ENCODE measurements at places on chromosomes 1 and 21. TPM values are rescaled to one million over a fixed set of nuclear protein-coding genes. Genes with fewer than 3 reads are reported as not detected.

DNA sequence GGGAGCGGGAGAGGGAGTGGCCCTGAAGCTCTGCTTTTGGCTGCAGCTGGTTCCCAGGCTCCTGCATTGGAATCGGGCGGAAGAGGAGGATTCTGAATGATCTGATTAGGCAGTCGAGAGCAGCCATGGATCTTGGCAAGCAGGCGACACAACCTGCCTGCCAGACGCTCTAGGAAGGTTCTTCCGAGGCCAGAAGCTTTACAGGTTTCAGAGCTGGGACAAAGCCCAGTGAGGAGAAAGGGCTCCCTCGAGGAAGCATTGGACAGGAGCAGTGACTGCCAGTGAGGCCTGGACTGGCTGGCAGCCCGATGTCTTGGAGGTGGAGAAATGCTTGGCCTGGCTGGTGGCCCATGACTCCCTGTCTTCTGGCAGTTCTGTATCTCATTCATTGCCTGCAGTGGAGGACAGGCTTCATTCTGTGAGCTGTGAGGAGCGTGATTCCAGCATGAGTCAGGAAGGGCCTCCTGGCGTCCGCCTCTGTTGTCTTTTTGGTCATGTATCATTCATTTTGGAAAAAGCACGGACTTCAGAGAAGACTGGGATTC is 132.7 kb upstream of the IPO9 start:
- H3K4me1 ChIP-seq, result no peaks in the 10 kb centered on the region
- H3K27ac ChIP-seq, result no peak overlapping the region
- H3K4me3 ChIP-seq, result no peak overlapping the region
- no peaks in the 10 kb centered on the region for H3K36me3 ChIP-seq
- no peak for DNase-seq
- H3K27me3 ChIP-seq, result peaks cover 3% of the 10 kb centered on the region

DNA sequence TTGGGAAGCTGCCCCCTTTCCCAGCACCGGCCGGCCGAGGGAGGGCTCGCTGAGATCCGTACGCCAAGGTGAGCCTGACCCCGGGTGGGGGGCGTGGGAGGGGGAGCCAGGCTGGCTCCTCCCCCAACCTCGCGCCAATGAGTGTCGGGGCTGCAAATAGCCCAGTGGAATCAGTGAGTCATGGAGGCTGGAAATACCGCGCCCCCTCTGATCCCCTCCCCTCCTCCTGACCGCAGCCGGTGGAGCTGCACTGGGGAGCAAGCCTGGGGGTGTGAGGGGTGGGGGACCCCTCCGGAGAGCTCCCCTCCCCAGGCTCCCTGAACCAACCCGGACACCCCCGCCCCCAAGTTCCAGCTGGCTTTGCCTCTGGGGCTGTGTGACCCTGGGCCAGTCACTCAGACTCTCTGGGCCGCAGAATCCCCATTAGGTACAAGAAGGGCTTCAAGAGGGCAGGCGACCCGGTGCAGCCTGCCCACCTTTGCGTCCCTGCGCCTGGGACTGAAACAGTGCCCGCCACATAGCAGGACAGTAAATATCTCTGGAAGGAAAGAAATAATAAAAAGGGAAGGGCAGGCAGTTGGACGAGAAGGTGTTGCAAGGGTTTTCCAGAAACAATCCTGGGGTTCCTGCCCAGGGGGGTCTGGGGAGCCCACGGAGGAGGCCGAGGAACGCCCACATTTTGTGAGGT is 4.5 kb downstream of the HSPB7 start:
- H3K27ac ChIP-seq, result no peak overlapping the region
- peaks cover 10% of the 10 kb centered on the region for H3K27me3 ChIP-seq
- DNase-seq, result peak; percentile 44
- H3K4me3 ChIP-seq, result no peak overlapping the region
- H3K36me3 ChIP-seq, result no peaks in the 10 kb centered on the region

DNA sequence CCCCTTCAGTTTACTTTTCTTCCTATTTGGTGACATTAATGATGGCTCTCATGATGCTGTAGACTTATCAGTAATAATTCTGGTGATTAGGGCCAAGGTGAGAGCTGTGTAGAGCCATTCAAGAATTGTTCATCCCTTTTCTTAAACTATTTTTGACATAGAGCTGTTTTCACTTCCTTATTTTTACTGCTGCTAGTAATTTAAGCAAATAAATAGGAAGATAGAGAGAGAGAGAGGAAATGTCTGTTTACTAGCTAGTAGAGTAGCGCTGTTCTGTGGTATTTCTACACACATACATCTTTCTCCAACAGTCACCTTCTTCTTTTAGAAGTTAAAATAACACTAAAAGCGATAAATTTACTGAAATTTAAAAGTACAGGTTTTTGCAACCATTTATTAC is 678.0 kb upstream of the ZP4 start:
- no peak for DNase-seq
- H3K27me3 ChIP-seq, result no peaks in the 10 kb centered on the region
- no peak overlapping the region for H3K4me3 ChIP-seq
- no peaks in the 10 kb centered on the region for H3K36me3 ChIP-seq
- no peak overlapping the region for H3K27ac ChIP-seq
- H3K4me1 ChIP-seq, result no peaks in the 10 kb centered on the region

GRCh38 chr1:119623678-119624077 is 24.4 kb downstream of the ZNF697 start:
- no peaks in the 10 kb centered on the region for H3K4me1 ChIP-seq
- no peak overlapping the region for H3K4me3 ChIP-seq

- peak overlapping the region; percentile 77 for H3K27ac ChIP-seq
- H3K4me3 ChIP-seq, result no peak overlapping the region
- no peak for DNase-seq
- peaks cover 37% of the 10 kb centered on the region for H3K4me1 ChIP-seq
- no peaks in the 10 kb centered on the region for H3K36me3 ChIP-seq
Observed at GRCh38 chr1:172359491-172359999, 60.9 kb upstream of the C1orf105 start.

GRCh38 chr1:161838885-161839284 is 72.8 kb downstream of the ATF6 start:
- H3K27me3 ChIP-seq, result no peaks in the 10 kb centered on the region
- no peak overlapping the region for H3K27ac ChIP-seq
- peaks cover 28% of the 10 kb centered on the region for H3K36me3 ChIP-seq
- H3K4me1 ChIP-seq, result no peaks in the 10 kb centered on the region
- DNase-seq, result no peak

DNA sequence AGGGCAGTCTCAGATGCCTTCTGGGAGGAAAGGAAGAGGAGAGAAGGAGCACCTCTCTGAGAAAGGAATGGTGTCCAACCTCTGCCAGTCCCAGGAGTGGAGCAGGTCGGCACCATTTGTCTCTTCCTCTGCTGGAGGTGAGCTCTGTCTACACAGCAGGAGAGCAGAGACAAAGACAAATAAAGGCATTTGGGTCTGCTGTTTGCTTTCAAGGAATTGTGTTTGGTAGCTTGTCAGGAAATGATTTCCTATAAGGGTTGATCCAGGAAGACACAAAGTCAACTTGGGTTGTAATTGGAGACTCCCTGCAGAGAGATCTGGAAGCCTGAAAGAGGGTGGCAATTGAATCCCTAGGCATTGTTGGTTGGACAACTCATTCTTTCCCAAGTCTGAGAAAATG is 34.5 kb upstream of the PLXNA2 start:
- no peak for DNase-seq
- no peaks in the 10 kb centered on the region for H3K4me1 ChIP-seq
- peaks cover 18% of the 10 kb centered on the region for H3K27me3 ChIP-seq
- H3K27ac ChIP-seq, result no peak overlapping the region

GRCh38 chr1:162847839-162848453 is 13.0 kb downstream of the CCDC190 start:
- no peaks in the 10 kb centered on the region for H3K4me1 ChIP-seq
- H3K4me3 ChIP-seq, result no peak overlapping the region
- H3K27ac ChIP-seq, result no peak overlapping the region
- DNase-seq, result peak; percentile 86
- H3K27me3 ChIP-seq, result peaks cover 14% of the 10 kb centered on the region

- H3K27ac ChIP-seq, result no peak overlapping the region
- no peak overlapping the region for H3K4me3 ChIP-seq
- no peaks in the 10 kb centered on the region for H3K27me3 ChIP-seq
- no peak for DNase-seq
- peaks cover 21% of the 10 kb centered on the region for H3K4me1 ChIP-seq
Observed at GRCh38 chr1:205709640-205710039, 29.3 kb upstream of the SLC45A3 start.

DNA sequence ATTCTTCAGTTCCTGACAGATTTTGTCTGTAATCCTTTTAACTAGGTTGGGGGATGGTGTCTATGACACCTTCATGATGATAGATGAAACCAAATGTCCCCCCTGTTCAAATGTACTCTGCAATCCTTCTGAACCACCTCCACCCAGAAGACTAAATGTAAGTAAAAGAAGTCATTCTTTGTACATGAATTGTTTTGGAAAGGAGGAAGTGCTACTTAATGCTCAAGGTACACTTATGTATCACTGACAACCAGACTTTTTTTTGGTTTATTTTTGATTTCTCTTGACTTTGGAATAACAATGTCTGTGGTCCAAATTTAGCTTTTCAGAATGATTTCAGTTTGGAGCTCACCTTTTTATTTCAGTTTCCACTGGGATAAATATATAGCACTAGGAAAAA is 2.3 kb downstream of the DYRK3 start:
- DNase-seq, result no peak
- peaks cover 12% of the 10 kb centered on the region for H3K27me3 ChIP-seq
- no peak overlapping the region for H3K27ac ChIP-seq
- peaks cover 27% of the 10 kb centered on the region for H3K4me1 ChIP-seq
- H3K4me3 ChIP-seq, result no peak overlapping the region
- H3K36me3 ChIP-seq, result peaks cover 3% of the 10 kb centered on the region

DNA sequence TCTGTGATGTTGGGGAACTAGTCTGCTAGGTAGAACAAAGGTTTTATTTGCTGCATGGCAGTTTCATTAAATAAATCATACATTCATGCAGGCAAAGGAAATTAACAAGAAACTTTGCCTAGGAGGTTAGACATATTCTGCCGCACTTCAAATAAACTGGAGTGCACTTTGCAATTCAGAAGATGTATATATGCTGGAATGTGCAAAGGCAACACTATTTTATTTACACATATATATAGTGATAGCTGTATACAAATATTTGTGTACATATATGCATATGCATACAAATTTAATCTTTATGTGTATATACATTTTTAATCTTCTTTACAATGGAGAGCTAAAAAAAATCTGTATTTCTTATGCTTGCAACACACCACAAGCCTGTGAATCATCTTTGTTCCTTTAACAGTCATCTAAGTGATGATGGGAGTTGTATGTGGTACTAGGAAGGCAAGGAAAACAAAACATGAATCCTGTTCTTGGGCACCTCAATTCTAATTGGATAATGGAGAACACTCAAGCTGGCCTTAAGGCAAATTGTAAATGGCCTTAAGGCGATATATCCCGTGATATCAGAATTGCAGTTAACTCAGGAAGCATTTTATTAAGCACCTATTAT is 605.8 kb upstream of the CAMK1G start:
- no peak overlapping the region for H3K27ac ChIP-seq
- no peaks in the 10 kb centered on the region for H3K4me1 ChIP-seq
- no peak overlapping the region for H3K4me3 ChIP-seq
- DNase-seq, result no peak
- H3K36me3 ChIP-seq, result no peaks in the 10 kb centered on the region

- no peak for DNase-seq
- H3K27me3 ChIP-seq, result peaks cover 30% of the 10 kb centered on the region
- H3K4me1 ChIP-seq, result peaks cover 19% of the 10 kb centered on the region
Observed at GRCh38 chr21:37008724-37009123, 2.2 kb downstream of the RIPPLY3 start.

DNA sequence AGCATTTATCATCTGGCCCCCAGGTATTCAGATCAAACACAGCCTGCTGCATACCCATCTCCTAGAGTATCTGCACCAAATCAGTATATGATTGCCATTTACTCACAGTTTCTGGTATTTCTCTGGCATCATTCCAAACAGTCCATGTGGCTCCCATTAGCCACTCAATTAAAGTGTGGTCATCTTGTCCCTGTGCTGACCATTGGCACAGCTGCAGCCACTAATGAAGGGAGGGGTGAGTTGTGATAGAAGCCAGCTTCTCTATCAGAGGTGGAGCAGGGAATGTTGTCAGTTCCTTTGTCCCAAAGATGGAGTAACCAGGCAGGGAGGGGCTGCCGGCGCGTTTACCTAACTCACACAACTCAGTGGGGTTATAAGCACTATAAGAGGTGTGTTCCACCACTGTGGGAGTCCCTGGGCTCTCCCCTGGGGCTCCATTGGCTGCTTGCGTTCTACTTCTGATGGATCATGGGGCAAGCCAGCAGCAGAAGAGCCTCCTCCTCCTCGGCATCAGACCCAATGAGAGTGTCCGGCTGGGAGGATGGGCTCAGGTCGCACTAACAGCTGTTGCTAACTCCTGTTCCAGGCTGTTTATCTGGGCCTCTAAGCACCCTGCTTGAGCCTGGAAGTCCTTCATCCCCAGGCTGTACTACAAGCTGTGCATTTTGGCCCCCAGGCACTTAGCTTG is 108.6 kb downstream of the GDAP2 start:
- H3K27me3 ChIP-seq, result peaks cover 15% of the 10 kb centered on the region
- no peak overlapping the region for H3K27ac ChIP-seq
- no peaks in the 10 kb centered on the region for H3K36me3 ChIP-seq
- no peaks in the 10 kb centered on the region for H3K4me1 ChIP-seq
- no peak overlapping the region for H3K4me3 ChIP-seq

DNA sequence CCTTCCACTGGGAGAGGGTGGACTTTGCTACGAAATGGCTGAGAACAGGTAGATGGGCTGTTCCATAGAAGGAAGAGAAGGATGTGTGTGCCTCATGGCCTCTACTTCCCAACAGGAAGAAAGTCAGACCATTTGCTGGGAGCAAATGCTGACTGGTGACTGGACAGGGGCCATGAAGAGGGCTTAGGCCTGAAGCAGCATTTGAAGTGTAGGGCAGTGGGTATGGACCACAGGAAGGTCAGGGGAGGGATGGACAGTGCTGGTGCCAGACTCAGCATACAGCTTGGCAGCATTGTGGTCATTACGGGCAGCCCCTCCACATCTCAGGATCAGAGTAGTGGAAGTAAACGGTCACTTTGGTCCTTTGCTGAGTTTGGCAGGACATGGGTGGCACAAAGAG is 275.7 kb downstream of the MATN1 start:
- no peak overlapping the region for H3K27ac ChIP-seq
- no peak for DNase-seq
- H3K27me3 ChIP-seq, result no peaks in the 10 kb centered on the region

Gene HLCS
- total RNA-seq, result 15.5 TPM

Gene PROX1
- total RNA-seq, result not detected

Gene KRTAP19-5
- not detected for total RNA-seq

Gene CLCA4
- not detected for total RNA-seq

Gene PLA2G4A
- not detected for total RNA-seq

Gene CD84
- total RNA-seq, result 15.4 TPM

All from activated CD8-positive, alpha-beta T cell treated with anti-CD3 and anti-CD28 coated beads, Interleukin-2, amount 10 ng/mL, durations not matched to agents 7 days and 5 days (primary cell).